Esophagus squamous epithelium (tissue), 5 donors: ENCODE measurements at places on chromosomes 5 and 9.

GRCh38 chr5:56839062-56839461 lies 23.7 kb downstream of the MAP3K1 start:
- peaks cover 93% of the 10 kb centered on the region for H3K4me1 ChIP-seq
- H3K4me3 ChIP-seq = no peak overlapping the region
- no peaks in the 10 kb centered on the region for H3K36me3 ChIP-seq
- peak overlapping the region; percentile 77 for H3K27ac ChIP-seq
- no peaks in the 10 kb centered on the region for H3K27me3 ChIP-seq
- no peak for DNase-seq

GRCh38 chr5:43168175-43168574 lies 23.9 kb upstream of the NIM1K start:
- H3K36me3 ChIP-seq = no peaks in the 10 kb centered on the region
- no peaks in the 10 kb centered on the region for H3K27me3 ChIP-seq
- no peak overlapping the region for H3K27ac ChIP-seq
- H3K4me3 ChIP-seq = no peak overlapping the region
- DNase-seq = no peak

- no peaks in the 10 kb centered on the region for H3K36me3 ChIP-seq
- no peaks in the 10 kb centered on the region for H3K4me1 ChIP-seq
- no peaks in the 10 kb centered on the region for H3K27me3 ChIP-seq
Observed at GRCh38 chr9:113844466-113844865, 31.6 kb upstream of the ZNF618 start.

- H3K36me3 ChIP-seq = no peaks in the 10 kb centered on the region
- no peak overlapping the region for H3K4me3 ChIP-seq
- H3K4me1 ChIP-seq = no peaks in the 10 kb centered on the region
- no peak for DNase-seq
- no peak overlapping the region for H3K27ac ChIP-seq
- no peaks in the 10 kb centered on the region for H3K27me3 ChIP-seq
Observed at GRCh38 chr5:175382171-175382570, 61.8 kb downstream of the DRD1 start.

GRCh38 chr9:37324261-37324683 lies 98.2 kb upstream of the GRHPR start:
- no peak for DNase-seq
- H3K27me3 ChIP-seq = no peaks in the 10 kb centered on the region
- H3K27ac ChIP-seq = no peak overlapping the region
- no peak overlapping the region for H3K4me3 ChIP-seq
- no peaks in the 10 kb centered on the region for H3K36me3 ChIP-seq

DNA sequence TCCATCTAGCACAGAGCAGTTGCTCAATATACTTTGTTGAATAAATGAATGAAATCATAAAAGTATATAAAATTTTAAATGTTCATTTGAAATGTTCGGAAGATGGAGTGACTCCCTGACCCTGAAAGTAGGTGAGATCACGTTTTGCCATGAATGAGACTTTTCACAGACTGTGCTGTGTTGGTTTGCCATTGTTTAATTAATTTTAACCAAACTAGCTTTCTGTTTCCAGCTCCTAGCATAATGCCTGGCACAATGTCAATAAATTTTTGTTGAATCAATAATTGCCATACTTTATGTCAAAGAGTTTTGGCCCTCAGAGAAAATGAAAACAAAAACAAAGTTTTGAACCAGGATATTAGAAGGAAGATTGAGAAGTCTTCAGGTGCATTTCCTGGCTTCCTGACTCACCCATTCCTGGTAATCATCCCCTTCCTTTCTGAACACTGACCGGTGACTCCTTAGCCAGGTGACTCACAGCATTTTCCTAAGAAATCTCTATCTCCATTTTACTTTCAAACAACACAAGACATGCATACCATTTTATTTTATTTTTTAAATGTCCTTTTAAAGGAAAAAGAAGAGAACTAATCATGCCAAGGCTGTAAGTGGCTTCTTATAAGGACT lies 15.1 kb downstream of the SLC28A3 start:
- no peaks in the 10 kb centered on the region for H3K27me3 ChIP-seq
- H3K27ac ChIP-seq = peak overlapping the region; percentile 17
- DNase-seq = no peak
- no peak overlapping the region for H3K4me3 ChIP-seq

GRCh38 chr9:90458485-90458884 lies 184.1 kb downstream of the DIRAS2 start:
- no peak overlapping the region for H3K4me3 ChIP-seq
- no peaks in the 10 kb centered on the region for H3K27me3 ChIP-seq
- H3K4me1 ChIP-seq = no peaks in the 10 kb centered on the region
- no peak for DNase-seq
